Common myeloid progenitor, CD34-positive (primary cell): ENCODE measurements at places on chromosomes 4 and X.

- no peak for DNase-seq
These were observed 12.4 kb downstream of the TNIP2 start for GRCh38 chr4:2743518-2744445.

DNA sequence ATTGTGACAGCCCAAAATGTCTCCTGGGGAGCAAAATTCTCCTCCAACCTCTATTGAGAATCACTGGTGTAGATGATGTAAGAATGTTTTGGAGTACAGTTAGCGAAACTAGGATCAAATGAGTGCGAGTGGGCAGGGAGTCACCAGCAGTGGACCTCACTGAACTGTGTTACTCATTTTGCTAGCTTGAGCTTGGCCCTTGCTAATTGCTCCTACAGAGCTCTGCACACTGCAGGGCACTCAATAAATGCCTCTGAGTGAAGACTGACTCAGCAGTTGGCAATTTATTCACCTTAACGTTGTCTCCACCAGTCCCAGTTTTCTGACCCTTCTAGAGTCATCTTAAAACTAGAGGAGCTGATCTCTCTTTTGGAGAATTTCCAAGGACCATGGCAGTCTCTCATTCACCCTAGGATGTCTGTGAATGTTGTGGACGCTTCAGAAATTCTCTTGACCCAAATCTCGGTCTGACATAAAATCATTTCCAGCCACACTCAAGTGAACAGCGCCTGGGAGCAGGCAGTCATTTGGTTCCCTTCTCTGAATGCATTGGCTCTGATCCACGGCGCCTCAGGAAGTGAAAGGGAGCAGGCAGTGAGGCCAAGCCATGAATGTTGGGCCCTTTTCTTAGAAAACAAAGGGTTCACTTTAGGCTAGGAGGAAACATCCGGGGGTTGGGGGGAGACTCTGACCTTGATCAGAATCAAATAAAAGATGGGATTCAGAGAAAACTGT lies 148.1 kb downstream of the NWD2 start:
- DNase-seq: peak; percentile 38

- no peak for DNase-seq
These were observed 74.3 kb downstream of the CFAP299 start for GRCh38 chr4:80409809-80410208.

DNA sequence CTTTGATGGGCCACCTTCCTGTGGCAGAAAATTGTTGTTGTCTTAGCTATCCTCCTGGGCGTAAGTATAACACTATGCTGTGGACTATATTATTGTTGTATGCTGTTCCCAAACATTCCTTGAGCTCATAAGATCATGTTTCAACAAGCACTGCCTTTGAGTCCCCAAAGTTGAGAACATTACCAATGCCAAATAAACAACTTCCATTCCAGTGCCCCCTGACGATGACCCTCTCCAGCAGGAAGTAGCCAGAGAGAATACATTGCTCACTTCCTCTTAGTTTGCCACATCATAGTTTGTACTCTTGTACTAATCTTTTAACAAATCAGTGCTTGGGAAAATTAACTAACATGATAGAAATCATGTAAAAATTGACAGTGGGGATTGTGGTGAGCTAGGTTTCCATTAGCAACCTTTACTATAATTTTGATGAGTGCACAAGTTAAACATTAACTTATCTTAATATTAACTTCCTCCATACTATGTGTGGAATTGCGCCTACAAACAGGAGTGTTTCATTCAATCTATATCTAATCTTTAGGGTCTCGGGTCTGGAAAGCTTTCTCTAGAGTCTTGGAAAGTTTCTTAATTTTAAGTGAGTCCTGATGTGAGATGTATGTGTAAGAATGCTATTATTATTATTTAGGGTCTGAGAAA lies 20.3 kb upstream of the DHX15 start:
- no peak for DNase-seq

DNA sequence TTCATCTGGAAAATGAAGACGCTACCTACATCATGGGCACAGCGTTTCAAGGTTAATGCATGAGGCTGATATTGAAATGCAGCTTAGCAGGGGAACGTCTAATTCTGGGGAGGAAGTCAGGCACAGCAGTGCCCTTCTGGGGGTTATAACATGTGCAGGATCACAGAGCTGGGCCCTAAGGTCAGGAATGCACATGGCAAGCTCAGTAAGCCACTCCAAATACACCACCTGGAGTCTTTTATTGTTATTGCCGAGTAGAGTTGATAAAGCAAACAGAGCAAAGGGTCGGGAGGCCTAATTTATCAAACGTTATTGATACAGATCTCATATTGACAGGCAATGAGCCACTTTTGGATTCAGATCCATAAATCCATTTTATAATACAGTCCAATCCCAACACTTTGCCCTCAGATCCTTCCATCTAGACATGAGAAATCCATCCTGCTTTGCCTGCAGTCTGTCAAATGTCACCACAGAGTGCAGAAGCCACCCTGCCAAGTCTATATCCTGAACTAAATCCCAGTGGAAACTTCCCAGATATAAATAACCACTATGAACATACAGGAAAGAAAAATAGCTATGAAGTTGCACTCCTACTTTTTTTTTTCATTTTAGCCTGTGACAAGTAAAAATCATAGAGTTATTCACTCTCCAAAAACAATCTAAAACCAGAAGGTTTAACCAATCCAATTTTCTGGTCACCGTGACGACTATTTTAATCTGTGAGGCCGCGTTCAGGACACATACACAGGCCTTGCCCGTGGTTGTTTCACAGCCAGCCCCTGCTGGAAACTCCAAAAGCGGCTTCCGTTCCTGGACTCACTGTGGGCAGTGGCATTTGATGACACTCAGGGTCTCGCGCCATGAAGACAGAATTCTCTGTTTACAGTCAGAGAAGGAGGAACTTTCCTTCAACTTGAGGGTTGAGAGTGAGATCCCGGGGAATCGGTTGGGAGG lies 335.4 kb downstream of the DHX15 start:
- DNase-seq: no peak

DNA sequence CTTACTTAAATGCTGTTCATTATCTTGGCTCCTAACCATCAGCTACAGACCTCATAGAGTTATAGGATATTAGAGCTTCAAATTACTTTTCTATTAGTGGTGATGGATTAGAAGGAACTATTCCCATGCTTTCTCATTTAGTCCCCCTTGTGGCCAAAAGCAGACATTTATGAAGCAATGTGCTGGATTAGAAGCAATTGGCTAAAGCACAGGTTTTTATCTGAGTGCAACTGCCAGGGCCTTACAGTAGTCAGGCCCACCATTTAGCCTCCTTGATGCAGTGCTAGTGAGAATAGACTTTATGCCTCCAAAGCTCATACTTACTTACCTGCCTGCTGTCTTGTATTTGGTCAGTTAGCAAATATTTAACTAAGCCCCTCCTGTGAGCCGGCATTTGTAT lies 93.0 kb downstream of the TSPAN7 start:
- DNase-seq: peak; percentile 39

GRCh38 chrX:72062916-72063315 lies 68.8 kb downstream of the RTL5 start:
- DNase-seq: no peak

DNA sequence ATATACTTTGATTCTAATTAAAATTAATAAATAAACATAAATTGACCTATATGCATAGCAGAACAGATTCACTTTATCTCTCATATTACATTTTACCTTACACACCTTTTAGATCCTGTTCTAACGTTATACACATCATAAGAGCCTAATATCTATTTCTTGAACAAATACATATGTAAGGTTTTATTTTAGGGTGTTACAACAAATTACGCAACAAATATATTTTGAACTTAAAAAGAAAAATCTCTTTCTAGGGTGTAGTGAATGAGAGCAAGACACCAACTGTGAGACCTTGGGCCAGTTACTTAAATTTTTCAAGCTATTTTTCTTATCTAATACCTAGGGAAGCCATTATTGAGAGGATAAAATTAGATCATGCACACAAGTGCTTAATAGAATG lies 191.2 kb downstream of the CFAP299 start:
- DNase-seq: no peak

DNA sequence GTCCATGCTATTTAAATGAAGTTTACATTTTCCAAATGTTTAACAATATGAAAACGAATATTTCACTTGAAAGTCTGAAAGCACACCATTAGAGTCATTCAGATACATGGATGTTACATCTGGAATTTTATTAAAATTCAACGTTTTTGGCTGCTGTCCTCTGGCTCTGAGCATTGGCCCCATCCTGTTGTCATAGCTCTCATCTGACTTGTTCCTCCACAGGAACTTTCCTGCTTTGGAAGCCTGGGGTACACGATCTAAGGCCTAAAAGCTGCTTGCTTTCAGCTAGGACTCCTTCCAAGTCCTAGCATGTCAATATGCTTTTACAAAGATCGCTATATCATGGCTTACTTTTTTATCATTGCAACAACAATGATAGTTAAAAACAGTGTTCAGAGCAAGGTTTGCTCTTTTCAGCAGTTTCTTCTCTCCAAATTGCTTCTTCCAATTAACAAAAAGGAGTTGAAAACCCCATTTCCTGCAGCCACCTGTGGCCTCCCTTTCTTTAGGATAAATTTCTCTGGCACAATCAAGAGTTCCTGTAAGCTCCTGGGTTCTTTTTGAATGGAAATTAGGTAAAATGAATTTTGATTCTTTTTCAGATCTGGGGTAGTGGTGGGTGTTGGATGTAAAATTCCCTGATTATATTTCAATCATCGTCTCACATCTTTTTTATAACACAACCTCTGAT lies 413.4 kb upstream of the AGA start:
- DNase-seq: no peak

DNA sequence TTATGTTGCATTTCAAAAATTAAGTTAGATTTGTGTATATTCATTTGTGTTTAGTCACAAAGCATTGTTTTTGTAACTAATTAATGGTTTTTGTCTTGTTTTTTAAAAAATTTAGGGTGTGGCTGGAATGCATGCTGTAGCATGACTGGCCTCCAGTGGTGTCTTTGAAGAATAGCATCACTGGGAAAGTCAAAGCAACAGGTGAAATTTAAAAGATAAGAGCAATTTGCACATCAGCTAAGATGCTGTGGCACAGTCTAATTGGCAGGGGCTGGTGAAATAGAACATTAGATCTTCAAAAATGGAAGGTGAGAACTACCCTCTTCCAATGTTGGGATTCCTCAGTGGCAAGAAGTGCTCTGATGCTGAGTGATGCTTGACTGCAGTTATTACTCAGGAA lies 45.3 kb downstream of the ANK2 start:
- DNase-seq: peak; percentile 7

GRCh38 chr4:137762591-137762990 lies 230.3 kb upstream of the PCDH18 start:
- no peak for DNase-seq

- no peak for DNase-seq
These were observed 10.2 kb upstream of the ADH1C start for GRCh38 chr4:99362768-99363167.

DNA sequence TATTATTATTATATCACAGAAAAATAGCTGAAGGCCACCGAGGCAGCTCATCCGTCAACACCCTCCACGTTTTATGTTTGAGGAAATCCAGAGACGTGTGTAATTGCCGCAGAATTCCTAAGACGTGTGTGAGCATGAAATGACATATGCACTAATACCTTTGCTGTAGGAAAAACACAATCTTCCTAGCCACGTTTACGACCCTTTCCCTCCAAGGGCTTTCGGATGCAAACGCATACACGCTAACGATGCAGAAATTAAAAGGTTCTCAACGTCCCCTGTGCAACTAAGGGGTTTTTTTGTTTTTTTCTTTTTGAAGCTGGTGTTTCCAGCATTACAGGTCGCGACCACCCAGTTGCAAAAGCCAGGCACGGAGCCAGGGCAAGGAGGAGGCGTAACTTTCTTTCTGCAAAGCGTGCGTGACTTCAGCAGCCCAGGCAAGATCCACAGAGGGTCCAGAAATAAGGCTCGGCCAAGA lies 33.8 kb downstream of the CRLF2 start:
- DNase-seq: no peak

GRCh38 chrX:150212672-150213480 lies 150.2 kb upstream of the MAMLD1 start:
- no peak for DNase-seq

- no peak for DNase-seq
These were observed 1317.4 kb upstream of the TENM3 start for GRCh38 chr4:180925805-180926204.

- no peak for DNase-seq
These were observed 31.7 kb upstream of the CRMP1 start for GRCh38 chr4:5924461-5925125.

DNA sequence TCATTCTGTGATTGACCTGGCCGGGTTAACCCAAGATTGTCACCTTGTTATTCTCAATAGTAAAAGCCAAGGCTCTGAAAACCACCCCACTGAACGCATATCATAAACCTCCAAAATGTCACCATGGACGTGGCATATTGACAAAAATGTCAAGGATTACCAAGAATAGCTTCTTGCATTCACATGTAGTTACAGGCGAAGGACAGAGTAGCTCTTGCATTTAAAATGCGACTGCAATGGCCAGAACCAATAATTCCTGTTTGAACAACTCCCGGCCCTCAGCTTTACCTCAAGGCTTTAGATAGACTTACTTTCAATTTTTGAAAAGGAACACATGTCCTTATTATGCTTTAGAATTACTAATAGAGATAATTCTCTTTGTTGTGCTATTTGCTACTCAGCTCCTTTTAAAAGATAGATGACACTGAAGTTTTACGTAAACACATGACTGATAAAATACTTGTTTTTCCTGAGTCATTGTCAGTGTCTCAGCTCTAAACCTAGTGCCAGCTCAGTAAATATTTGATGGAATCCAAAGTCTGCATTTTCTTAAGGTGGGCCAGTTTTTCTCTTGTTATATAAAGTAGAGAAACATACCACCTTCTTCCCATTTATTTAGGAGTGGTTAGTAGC lies 66.3 kb downstream of the CLDN34 start:
- DNase-seq: no peak

DNA sequence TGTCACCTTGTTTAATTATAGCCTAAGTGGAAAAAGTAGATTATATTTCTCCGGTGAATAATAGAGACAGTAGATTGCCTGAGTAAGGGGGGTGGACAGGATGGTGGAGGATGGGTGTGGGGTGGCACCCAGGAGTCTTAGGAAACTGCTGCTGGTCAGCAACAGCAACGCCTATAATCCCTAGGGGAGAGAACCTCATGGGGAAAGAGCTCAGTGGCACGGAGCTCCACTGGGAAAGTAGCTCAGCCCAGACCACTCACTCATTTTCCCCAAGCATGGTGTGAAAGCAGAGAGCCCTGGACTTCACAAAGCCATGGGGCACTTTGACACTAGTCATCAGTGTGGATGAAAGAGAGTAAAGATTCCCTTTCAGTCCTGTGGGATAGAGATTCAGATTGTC lies 31.1 kb downstream of the METTL14 start:
- no peak for DNase-seq

DNA sequence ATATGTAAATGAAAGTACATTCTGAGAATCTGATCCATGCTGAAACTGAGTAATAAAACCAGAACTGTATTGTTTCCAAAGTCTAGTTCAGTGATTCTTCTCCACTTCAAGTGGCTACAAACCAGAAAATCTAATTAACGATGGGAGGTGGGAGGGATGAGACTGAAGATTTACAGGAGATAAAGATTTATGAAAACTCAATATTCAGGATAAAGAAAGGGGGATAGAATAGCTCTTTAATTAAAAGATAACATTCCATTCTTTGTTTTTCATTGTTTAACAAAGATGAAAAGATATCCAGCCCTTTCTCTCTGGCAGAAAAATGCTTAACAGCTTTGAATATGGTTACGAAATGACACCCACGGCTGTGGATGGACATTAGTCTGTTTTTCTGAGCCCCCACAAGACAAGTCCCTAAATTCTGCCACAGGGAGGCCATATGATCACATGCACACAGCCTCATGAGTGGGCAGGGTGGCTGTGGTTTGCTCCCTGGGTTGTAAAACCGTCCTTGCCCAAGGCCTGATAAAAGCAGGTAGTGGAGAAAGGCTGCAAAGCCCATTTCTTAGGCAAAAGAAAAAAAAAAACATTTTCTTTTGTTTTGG lies 36.4 kb downstream of the TMEM150C start:
- peak; percentile 6 for DNase-seq
